Bladder microvascular endothelial cell (primary cell): ENCODE measurements at places on chromosomes 1 and 21. TPM values are rescaled to one million over a fixed set of nuclear protein-coding genes. Genes with fewer than 3 reads are reported as not detected.

GJA9 gene
- not detected in 2 replicates for total RNA-seq

YOD1 gene
- 4.4 and 6.4 TPM in 2 replicates for total RNA-seq

EPHA10 gene
- under 0.01 TPM in 1 of 2 replicates, not detected in the other for total RNA-seq

NECTIN4 gene
- total RNA-seq: 0.31 and 0.32 TPM in 2 replicates

GOLT1A gene
- total RNA-seq: not detected in 2 replicates

CA6 gene
- total RNA-seq: not detected in 2 replicates

VHLL gene
- 0.19 TPM in 1 of 2 replicates, not detected in the other for total RNA-seq

C8A gene
- total RNA-seq: not detected in 2 replicates

KCNE2 gene
- not detected in 2 replicates for total RNA-seq

THEM5 gene
- not detected in 2 replicates for total RNA-seq

NUF2 gene
- total RNA-seq: 9.2 and 14.2 TPM in 2 replicates

TCEA3 gene
- 0.63 and 1.8 TPM in 2 replicates for total RNA-seq

OR6K2 gene
- total RNA-seq: not detected in 2 replicates

CHAF1B gene
- 2.8 and 3.7 TPM in 2 replicates for total RNA-seq

SH2D1B gene
- total RNA-seq: not detected in 2 replicates

TMPRSS3 gene
- not detected in 2 replicates for total RNA-seq

CDCP2 gene
- not detected in 2 replicates for total RNA-seq

TNFRSF18 gene
- 1.0 TPM in 1 of 2 replicates, not detected in the other for total RNA-seq

C4BPA gene
- not detected in 2 replicates for total RNA-seq

SLC45A3 gene
- 3.6 and 15.1 TPM in 2 replicates for total RNA-seq

SPATA46 gene
- not detected in 2 replicates for total RNA-seq

RCSD1 gene
- 1.9 and 22.5 TPM in 2 replicates for total RNA-seq

HNRNPR gene
- 71.6 and 120 TPM in 2 replicates for total RNA-seq

TNFSF18 gene
- 46.1 and 96.4 TPM in 2 replicates for total RNA-seq

ZSCAN20 gene
- total RNA-seq: 5.2 and 9.3 TPM in 2 replicates

IKBKE gene
- 6.5 and 35.0 TPM in 2 replicates for total RNA-seq

APP gene
- 829 and 1,982 TPM in 2 replicates for total RNA-seq

SHE gene
- 59.3 and 71.6 TPM in 2 replicates for total RNA-seq

GNAT2 gene
- 0.31 and 0.49 TPM in 2 replicates for total RNA-seq

PLA2G2C gene
- not detected in 2 replicates for total RNA-seq

LEMD1 gene
- 0.32 TPM in 1 of 2 replicates, not detected in the other for total RNA-seq

ORC1 gene
- total RNA-seq: 4.8 and 5.3 TPM in 2 replicates

PRMT2 gene
- total RNA-seq: 118 and 209 TPM in 2 replicates

MSH4 gene
- total RNA-seq: under 0.01 and 0.25 TPM in 2 replicates
